Mucosa of descending colon (tissue), 3 donors: ENCODE measurements at places on chromosomes 12 and 14.
A peak's percentile ranks its signal among the peaks of the same experiment; 100 is the strongest.

DNA sequence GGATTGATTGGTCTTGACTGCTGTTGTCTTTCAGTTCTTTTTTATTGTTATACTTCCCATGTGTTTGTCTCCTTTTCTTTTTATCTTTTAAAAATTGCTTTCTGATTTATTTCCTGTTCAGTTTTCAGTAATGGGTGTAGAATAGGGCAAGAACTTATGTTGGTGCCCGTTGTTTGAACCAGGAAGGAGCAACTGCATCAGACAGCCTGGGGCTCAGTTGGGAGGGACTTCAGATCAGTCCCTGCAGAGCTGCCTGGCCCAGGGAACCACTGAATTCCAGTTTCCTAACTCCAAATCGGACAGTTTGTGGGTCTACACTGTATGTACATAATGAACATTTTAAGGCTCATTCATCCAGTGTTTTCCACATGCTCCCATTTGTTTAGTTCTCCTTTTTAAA is 64.9 kb downstream of the FBXO34 start:
- no peak for DNase-seq

DNA sequence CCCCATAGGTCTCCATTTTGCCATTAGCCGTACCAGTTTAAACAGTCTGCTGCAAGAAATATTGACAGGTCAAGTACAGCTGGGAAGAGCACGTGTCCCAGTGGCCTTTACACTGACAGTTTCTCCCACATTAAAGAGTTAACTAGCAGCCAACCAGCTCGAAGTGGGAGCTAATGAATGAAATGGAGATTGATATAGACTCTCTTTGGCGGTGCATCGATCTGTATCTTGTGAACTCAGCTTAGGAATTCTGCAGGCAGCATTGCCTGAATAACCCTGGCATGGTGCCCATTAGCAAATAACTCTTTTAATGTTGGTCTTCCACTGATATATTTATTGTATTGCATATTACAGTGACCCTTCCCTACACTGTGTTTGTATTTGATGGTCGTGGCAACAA is 319.4 kb downstream of the EGLN3 start:
- no peak for DNase-seq

DNA sequence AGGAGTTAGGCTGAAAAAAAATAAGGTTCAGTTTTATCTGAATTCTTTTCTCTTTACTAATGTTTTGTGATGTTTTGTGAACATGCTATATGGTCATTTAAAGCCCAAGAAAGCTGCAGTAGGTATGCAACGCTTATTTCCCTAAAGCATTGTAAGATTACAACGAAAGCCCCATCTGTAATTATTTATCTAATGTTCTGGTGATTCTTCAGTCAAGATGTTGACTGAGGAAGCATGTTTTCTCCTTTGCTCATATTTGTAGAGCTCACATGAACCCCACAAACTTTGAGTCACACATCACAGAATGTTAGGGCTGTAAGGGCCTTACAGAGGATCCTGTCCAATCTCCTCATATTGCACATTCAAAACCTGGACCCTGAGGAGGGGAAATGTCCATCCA is 3.2 kb upstream of the TUBA1C start:
- no peak for DNase-seq

GRCh38 chr12:89225808-89226411 is 126.4 kb downstream of the DUSP6 start:
- DNase-seq, result peak; percentile 85

- DNase-seq, result no peak
Measured at GRCh38 chr12:29616664-29617406, 119.3 kb upstream of the OVCH1 start.

GRCh38 chr12:65501093-65501621 is 222.7 kb downstream of the MSRB3 start:
- no peak for DNase-seq

DNA sequence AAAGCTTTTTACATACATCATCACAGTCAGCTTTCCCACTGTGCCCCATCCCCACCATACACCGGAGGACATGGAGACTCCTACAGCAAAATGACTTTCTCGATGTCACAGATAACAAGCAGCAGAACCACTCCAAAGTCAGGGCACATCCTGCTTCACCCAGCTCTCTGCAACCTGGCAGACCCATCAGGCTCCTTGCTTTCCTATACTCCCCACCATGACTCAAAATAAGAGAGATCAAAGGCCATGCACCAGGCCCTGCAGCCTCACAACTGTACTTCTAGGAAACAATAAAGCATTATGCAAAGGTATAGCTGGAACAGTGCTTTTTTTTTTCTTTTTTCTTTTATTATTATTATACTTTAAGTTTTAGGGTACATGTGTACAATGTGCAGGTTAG is 187.4 kb downstream of the DPF3 start:
- no peak for DNase-seq

DNA sequence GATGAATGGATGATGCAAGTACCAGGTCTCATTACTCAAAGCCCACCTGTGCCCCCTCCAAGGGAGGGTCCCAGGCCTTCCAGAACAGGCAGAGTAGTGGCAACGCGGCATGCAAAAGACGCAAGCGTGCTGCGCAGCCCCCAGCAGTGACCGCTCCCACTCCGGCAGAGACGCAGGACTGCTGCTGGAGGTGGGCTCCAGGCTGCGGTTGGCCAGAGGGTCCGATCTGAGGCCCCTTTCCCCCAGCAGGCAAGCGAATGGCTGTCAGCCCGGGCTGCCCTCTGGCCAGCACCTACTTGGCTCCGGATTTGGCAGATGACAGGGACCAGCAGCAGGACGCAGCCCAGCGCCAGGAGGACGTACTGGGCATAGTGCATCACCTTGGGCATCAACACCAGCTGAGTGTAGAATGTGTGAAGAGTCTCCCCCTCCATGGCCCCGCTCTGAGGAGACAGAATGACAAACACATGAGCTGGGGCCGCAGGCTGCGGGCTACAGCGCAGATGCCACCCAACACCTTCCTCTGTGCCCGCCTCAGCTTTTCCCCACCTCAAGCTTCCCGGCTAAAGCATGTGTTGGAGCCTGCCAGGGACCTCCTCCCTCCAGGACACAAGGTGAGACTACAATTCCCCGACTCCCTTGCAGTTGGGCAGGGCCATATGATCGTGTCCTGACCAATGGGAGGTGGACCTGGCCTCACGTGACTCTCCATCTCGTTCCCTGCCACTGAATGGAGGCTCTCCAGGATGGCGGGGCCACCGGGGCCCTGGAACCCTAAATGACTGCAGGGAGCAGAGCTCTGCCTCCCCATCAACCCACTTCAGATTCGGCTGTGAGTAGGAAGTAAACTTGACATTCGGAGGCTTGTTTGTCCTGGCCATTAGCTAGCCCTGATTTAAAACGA is 77.4 kb downstream of the SCARB1 start:
- no peak for DNase-seq

- no peak for DNase-seq
Measured at GRCh38 chr14:90111895-90112534, 50.2 kb downstream of the KCNK13 start.

DNA sequence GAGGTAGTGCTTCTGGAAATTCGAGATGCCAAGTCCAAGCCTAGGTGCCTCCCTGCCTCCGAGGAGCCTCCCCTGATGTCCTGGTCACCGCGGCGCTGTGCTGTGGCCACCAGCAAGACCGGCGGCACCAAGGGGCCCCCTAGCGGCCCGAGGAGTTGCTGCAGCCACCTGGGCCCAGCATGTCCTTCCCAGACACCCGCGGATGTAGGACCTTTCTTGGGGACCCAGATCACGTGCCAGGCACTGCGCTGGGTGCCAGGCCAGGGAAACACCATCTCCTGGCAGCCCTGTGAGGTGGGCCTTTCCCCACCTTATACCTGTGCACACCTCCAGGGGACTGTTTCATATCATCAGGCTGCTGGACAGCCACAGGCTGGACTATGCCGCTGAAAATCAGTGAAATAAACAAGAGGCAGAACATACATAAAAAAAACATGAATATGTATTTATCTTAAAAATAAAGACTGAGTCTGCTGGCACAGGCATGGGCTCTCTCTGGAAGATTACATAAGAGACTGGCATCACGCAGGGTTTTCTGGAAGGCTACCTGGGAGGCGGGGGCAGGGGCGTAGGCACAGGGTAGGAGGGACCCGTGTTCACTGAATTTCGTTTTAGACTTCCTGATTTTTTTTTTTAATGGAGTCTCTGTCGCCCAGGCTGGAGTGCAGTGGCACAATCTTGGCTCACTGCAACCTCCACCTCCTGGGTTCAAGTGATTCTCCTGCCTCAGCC is 15.9 kb upstream of the HHIPL1 start:
- peak; percentile 86 for DNase-seq

GRCh38 chr12:6957151-6957701 is 6.1 kb downstream of the PTPN6 start:
- peak; percentile 37 for DNase-seq

DNA sequence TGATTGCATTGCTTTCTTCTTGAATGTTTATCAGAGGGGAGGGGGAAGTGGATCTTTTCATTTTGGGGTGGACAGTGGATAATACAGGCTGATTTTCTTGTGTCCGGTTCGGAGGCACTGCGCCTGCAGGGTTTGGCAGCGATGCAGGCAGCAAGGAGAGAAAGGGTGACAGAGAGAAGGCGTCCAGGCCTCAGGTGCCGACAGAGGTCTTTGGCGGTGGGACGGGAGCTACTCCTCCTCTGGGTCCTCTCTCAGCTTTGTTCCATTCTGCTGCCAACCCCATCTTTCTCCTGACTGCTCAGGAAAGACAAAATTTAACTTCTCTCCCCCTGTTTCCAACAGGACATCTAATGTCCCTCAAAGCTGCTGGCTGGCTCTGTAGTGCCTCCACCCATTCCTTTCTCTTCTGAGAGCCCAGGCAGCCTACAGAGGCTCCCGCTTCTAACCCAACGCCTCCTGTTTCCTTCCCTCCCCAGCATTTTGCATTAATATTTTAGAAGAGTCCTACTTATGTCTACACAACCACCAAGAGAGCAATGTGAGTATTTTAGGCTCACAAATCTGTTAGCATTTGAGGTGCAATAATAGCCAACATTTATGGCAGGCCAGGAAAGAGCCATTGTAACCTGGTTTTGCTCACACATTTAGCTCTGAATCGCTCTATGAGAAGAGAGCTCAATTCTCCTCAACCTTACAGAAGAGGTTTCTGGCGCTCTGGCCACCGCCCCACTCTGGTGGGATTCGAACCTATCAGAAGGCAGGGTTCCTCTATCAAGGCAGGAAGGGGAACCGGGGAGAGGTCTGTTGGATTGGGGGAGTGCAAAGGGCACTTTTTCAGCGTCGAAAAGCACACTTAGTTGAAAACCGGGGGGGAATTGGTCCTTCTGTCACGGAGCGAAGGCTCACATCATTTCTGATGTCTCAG is 7.1 kb upstream of the TBX5 start:
- DNase-seq, result no peak

DNA sequence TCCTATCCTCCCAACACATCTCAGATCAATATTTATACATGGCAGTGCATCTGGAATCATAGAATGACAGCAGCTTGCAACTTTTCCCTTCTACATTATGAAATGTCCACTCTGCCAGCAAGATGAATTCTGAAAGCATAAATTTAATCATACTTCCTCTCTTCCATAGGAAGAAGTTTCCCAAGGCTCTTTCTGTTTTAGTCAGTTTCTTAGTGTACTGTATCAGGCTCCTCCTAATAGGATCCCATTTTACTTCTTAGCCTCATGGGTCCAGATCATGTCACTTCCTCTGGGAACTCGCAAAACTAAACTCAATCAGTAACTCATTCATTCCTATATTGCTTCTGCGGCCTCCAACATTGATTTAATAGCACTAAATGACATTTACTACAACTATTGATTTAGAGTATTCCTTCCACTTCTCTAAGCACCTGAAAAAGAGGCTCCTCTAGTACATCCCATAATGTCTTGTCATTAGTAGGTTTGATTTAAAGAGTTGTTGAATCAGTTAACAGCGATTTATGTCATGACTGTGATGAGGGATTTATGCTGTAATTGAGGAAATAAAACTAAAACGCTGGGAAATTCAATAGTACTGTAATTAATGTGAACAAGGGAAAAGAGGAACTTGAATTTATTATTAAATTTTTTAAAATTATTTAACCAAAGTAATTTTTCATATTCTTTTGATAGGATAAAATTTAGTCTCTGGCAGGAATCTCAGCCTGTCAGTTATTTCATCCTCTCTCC is 4.0 kb downstream of the CLEC1A start:
- no peak for DNase-seq

DNA sequence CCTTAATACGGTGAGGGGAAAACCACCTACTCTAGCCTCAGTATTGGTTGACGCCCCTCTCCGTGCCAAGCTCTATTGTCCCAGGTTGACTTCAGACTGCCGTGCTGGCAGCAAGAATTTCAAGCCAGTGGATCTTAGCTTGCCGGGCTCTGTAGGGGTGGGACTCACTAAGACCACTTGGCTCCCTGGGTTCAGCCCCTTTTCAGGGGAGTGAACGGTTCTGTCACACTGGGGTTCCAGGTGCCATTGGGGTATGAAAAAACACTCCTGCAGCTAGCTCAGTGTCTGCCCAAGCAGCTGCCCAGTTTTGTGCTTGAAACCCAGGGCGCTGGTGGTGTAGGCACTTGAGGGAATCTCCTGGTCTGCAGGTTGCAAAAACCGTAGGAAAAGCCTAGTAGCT is 107.1 kb downstream of the NUBPL start:
- no peak for DNase-seq

GRCh38 chr14:102461490-102462338 is 47.9 kb downstream of the ANKRD9 start:
- DNase-seq, result peak; percentile 17

DNA sequence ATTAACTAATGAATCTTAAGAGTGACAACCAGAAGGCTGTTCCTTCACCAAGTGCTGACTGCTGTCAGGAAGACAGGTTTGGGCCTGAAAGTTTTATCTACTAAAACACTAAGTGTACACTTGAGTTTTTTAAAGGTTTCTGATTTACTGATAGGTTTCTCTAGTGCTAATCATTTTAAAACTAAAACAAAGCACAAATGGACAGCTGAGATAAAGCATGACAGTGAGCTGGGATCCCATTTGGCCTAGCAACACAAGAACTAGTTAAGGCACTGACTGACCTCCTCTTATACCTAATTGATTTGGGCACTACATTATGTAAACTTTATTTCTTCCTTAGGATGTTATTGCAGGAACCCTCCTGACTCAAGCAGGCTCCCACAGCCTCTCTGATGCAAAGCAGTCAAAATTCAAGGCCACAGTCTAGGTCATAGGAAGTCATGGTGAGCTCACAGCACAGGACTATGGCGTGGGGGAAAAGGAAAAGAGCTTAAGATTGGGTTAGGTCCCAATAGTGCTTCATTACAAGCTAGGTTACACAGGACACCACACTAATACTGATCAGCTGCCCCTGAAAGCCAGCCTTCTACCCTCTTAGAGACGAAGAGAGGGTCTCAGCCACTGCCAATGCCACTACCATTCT is 3.5 kb downstream of the STXBP6 start:
- DNase-seq, result no peak

DNA sequence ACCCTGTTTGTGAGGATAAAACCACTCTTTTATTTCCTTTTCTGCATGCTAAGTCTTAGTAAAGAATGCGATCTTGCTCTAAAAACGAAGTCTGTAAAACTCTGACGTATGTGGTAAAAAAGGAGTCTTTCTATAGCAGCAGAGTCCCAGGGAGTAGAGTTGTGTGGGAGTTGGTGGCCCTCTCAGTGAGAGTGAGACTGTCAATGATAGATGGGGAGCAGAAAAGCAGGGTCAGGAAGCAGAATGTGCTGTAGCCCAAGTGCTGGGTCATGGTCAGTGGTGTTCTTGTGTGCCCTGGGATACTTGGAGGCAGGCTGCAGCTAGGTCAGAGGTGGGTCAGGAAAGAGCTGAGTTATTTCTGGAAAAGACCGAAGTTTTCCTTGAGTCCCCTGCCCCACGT is 20.3 kb upstream of the GPR33 start:
- no peak for DNase-seq

- no peak for DNase-seq
Measured at GRCh38 chr14:53875324-53875897, 81.2 kb downstream of the BMP4 start.

- no peak for DNase-seq
Measured at GRCh38 chr12:52331833-52332232, 10.6 kb upstream of the KRT83 start.

- DNase-seq, result no peak
Measured at GRCh38 chr12:113795445-113795844, 170.7 kb downstream of the RBM19 start.
